ENCODE measurements at places on chromosomes 1 and 21.

DNA sequence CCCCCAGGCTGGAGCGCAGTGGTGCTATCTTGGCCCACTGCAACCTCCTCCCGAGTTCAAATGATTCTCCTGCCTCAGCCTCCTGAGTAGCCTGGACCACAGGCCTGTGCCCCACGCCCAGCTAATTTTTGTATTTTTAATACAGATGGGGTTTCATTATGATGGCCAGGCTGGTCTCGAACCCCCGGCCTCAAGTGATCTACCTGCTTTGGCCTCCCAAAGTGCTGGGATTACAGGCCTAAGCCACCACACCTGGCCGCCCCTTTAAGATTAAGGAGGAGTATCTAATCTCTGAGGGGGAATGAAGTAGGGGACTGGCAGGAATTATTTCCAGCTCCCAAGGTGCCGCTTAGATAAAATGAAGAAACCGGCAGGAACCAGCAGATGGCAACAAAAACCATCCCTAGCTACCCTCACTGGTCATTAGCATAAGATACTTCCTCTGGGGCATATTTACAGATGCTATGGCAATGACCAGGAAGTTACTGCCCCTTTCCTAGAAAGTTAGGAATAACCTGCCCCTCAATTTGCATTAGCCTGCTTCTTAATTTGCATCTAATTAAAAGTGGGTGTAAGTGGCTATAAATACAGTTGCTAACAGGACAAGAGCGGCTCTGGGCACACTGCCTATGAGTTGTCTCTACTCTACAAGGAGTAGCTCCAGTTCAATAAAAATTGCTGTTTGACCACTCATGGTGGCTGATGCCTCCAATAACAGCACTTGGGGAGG lies 7.1 kb upstream of the NSUN4 start:
- DNase-seq = no peak

DNA sequence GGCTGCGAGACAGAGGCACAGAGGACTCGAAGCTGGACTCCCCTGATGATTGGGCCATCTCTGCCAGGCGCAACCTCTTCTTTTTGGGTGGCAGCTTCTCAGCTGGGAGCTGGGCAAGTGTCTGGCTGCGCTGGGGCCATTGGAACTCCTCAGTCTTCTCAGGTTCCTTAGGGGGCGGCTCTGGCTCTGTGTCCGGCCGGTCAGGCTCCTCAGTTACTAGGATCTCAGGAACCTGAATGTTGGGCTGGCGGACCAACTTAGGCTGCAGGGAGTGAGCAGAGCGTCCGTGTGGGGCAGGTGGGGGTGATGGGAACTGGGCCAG lies 97.5 kb upstream of the EDN2 start:
- DNase-seq = no peak

DNA sequence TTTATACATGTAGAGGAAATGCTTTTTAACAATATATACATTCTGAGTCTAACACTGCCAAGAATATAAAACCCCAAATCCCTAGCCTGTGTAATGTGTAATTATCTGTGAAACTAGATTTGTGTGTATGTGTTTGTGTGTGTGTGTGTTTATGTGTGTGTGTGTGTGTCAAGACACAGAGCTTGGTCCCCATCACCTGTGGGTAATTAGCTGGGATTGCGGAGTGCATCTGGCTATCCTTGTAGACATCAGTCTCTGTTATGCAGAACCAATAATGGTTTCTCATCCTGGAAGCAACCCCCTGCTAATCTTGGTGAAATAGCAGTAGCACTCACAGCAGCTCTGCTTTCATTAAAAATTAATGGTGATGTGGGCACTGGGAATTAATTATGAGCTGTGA lies 26.3 kb upstream of the ST6GALNAC3 start:
- DNase-seq = no peak

GRCh38 chr1:201320168-201320788 lies 37.0 kb downstream of the PKP1 start:
- no peak for DNase-seq

DNA sequence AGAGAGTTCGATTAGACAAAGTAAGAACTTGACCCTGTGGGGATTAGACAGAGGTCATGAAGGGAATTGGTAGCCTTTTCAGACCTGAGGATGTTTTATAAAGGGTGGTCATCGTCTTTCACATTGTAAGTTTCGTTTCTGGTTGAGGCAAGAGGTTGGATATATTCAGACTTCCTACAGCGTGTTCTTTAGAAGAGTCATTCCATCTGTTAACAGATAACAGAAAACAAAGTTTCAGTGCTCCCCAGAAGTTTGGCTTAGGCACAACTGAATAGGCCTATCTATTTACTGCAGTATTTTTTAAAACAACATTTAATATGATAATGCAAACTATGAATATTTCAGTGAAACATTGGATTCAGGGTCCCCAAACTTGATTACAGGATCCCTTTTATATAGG lies 17.1 kb upstream of the IVNS1ABP start:
- DNase-seq = no peak

Measured in activated naive CD4-positive, alpha-beta T cell treated with Interleukin-2 at 50 U/mL for 16 hours (primary cell).